ENCODE measurements at places on chromosomes 4 and X. TPM values are rescaled to one million over a fixed set of nuclear protein-coding genes. Genes with fewer than 3 reads are reported as not detected.

DNA sequence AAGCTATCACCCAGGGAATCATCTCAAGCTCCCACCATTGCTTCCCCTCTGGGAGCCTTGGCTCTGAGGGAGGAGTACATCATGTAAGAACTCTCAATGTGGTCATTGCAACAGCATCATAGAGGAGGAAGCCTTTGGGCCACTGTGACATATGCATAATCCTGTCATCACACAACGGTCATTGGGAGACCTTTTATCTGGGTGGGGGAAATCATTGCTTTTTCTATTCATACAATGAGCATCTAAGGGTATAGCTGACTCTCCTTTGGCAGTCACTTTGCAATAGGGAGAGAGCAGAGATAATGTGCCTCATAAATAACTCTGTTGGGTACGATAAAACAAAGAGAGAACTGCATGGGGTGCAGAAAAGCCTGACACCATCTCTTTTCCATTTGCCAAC, 155.2 kb upstream of the KCNIP4 start:
- H3K27ac ChIP-seq: no peak overlapping the region
- no peak for DNase-seq
- no peaks in the 10 kb centered on the region for H3K36me3 ChIP-seq
- no peaks in the 10 kb centered on the region for H3K4me1 ChIP-seq
- no peaks in the 10 kb centered on the region for H3K27me3 ChIP-seq
- no peak overlapping the region for H3K4me3 ChIP-seq

- H3K4me3 ChIP-seq: peak overlapping the region; percentile 83
- H3K27ac ChIP-seq: no peak overlapping the region
- H3K4me1 ChIP-seq: peaks cover 3% of the 10 kb centered on the region
Observed at GRCh38 chrX:108437349-108438109, 693 bp downstream of the COL4A6 start.

DNA sequence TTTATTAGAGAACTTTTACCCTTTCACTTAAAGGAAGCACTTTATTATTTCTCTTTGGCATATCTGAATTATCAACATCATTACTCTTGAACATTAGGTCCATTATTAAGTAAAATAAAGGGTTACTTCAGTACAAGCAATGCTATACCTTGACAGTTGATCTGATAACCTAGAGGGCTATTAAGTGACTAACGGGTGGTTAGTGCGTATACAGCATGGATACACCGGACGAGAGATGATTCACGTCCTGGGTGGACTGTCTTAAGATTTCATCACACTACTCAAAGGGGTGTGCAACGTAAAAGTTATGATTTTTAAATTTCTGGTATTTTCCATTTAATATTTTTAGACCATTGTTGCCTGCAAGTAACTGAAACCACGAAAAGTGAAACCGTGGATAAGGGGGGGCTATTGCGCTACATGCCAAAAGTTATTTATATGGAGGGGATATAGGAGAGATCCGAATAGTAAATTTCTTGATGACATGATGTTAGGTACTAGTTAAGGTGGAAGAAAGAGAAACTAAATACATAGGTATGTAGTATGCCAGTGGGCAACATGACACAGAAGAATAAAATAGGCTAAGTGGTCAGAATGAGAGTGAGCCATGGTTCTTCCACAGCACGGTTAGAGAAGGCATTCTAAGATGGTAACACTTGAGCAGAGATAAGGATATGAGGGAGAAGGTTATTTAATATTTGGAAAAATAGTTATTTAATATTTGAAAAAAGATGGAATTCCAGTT, 230.8 kb upstream of the ANKRD50 start:
- H3K27me3 ChIP-seq: no peaks in the 10 kb centered on the region
- H3K4me1 ChIP-seq: no peaks in the 10 kb centered on the region
- H3K27ac ChIP-seq: no peak overlapping the region
- H3K4me3 ChIP-seq: no peak overlapping the region
- no peaks in the 10 kb centered on the region for H3K36me3 ChIP-seq

GRCh38 chrX:119488749-119489148, 20.5 kb downstream of the SLC25A5 start:
- no peak overlapping the region for H3K27ac ChIP-seq
- no peaks in the 10 kb centered on the region for H3K4me1 ChIP-seq
- peaks cover 6% of the 10 kb centered on the region for H3K36me3 ChIP-seq
- no peak for DNase-seq
- H3K27me3 ChIP-seq: no peaks in the 10 kb centered on the region

DNA sequence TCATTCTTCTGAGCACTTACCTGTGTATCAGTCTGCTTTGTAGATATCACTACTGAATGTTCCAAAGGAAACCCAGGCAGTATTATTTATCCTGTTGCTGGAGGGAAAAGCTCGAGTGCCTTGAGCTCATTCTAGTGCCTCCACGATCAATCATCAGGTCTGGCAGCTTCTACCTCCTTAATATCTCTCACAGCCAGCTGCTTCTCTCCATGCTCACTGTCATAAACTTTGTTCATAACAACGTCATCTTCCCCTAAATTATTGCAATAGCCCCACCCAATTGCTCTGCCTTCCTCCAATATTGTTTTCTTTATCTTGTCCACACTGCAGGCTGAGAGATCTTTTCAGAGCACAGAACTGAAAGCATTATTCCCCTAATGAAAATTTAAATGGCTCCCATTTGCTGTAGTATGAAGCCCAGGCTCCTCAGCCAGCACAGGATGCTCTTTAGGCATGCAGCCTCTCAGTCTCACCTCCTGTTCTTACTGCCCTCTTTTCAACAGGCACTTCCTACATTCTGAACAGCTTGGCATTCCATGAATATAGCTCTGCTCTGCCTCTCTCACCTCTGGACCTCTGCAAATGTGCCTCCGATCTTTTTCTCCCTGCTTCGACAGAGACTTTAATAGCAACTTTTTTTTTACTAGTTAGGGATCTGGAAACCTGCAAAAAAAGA, 504.2 kb upstream of the IGFBP7 start:
- H3K4me1 ChIP-seq: no peaks in the 10 kb centered on the region
- no peaks in the 10 kb centered on the region for H3K36me3 ChIP-seq
- no peaks in the 10 kb centered on the region for H3K27me3 ChIP-seq

GRCh38 chrX:78754917-78755316, 7.4 kb downstream of the LPAR4 start:
- H3K4me1 ChIP-seq: no peaks in the 10 kb centered on the region
- no peak overlapping the region for H3K27ac ChIP-seq
- H3K27me3 ChIP-seq: no peaks in the 10 kb centered on the region
- H3K4me3 ChIP-seq: no peak overlapping the region

DNA sequence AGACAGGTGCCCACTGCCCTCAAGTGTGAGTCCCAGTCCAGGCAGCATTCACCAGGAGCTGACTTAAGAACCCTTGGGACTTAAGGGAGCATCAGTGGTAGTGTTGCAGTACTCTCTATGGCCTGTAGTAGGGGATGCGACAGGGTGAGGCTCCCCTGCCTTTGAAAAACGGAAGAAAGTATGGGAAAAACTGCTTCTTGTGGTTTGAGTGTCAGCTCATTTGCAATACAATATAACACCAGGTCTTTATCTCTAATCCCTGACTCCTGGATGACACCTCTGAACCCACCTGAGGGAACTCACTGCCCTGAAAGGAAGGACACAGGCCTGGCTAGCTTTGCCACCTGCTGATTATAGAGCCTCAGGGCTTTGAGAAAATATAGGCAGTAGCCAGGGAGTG, 176.0 kb downstream of the SMARCA1 start:
- no peak overlapping the region for H3K4me3 ChIP-seq
- H3K27ac ChIP-seq: no peak overlapping the region
- peak; percentile 60 for DNase-seq
- peaks cover 17% of the 10 kb centered on the region for H3K27me3 ChIP-seq

- H3K4me3 ChIP-seq: no peak overlapping the region
- H3K36me3 ChIP-seq: no peaks in the 10 kb centered on the region
- DNase-seq: no peak
- H3K27me3 ChIP-seq: no peaks in the 10 kb centered on the region
Observed at GRCh38 chr4:152072001-152072485, 311.2 kb upstream of the GATB start.

DNA sequence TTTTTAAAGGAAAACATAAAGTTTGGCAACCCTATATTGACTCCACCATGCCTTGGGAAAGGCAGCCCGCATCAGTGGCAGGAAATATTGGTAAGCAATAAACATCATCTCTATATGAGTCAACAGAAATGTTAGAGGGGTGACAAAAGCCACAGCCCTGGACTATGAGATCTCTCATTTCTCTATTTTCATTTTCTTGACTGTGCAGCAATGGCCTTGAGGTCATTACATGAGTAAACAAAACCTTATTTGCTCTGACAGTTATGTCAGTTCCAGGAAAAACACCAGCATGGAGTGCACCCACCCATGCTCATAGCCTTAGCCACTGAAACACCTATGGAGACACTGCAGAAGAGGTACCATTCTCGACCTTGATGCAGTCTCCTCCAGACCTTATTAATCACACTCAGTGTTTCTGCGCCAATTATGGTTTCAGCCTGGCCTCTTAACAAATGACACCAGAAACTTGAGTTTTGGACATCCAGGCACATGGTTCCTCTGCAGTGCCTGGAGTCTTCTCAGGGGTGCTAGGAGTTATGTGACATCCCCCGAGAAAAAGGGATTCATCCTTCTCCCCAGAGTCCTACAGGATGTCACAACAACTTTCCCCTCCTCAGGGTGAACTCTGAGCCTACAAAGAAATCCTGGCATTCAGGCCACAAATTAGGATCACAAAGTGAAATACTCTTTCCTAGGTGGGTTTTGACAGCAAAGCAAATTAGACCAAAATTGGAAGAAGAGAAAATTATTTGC, 16.0 kb upstream of the HPGD start:
- no peak for DNase-seq
- no peaks in the 10 kb centered on the region for H3K36me3 ChIP-seq

The UGT2B11 gene
- total RNA-seq: not detected

DNA sequence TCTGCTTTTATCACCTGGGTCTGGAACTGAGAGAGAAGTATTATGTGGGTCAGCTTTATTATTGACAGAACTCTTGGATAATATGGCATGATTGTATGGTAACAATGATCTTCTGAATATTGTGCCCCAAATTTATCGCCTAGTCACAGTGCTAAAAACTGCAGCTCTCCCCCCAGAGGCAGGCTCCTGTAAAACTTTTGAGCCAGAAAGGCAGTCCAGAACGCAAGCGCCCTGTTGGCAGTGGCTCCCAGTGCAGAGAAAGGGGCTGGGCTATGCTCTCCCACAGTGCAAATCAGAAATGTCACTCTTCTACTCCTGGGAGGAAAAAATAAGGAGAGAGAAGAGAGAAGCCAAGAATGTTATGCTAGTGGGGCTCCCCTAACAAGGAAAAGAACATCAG, 50.5 kb downstream of the HELT start:
- no peak overlapping the region for H3K27ac ChIP-seq
- H3K4me3 ChIP-seq: no peak overlapping the region
- H3K4me1 ChIP-seq: no peaks in the 10 kb centered on the region
- DNase-seq: peak; percentile 62

GRCh38 chr4:182642831-182643230, 274.4 kb downstream of the DCTD start:
- H3K4me3 ChIP-seq: no peak overlapping the region
- no peaks in the 10 kb centered on the region for H3K4me1 ChIP-seq
- no peak overlapping the region for H3K27ac ChIP-seq
- DNase-seq: no peak
- H3K36me3 ChIP-seq: peaks cover 20% of the 10 kb centered on the region
- no peaks in the 10 kb centered on the region for H3K27me3 ChIP-seq

The CDX4 gene
- 5.2 TPM for total RNA-seq

GRCh38 chr4:3276986-3277385, 15.8 kb upstream of the RGS12 start:
- H3K27ac ChIP-seq: no peak overlapping the region
- H3K4me3 ChIP-seq: no peak overlapping the region
- no peaks in the 10 kb centered on the region for H3K27me3 ChIP-seq
- DNase-seq: peak; percentile 28
- H3K4me1 ChIP-seq: no peaks in the 10 kb centered on the region
- peaks cover 2% of the 10 kb centered on the region for H3K36me3 ChIP-seq

DNA sequence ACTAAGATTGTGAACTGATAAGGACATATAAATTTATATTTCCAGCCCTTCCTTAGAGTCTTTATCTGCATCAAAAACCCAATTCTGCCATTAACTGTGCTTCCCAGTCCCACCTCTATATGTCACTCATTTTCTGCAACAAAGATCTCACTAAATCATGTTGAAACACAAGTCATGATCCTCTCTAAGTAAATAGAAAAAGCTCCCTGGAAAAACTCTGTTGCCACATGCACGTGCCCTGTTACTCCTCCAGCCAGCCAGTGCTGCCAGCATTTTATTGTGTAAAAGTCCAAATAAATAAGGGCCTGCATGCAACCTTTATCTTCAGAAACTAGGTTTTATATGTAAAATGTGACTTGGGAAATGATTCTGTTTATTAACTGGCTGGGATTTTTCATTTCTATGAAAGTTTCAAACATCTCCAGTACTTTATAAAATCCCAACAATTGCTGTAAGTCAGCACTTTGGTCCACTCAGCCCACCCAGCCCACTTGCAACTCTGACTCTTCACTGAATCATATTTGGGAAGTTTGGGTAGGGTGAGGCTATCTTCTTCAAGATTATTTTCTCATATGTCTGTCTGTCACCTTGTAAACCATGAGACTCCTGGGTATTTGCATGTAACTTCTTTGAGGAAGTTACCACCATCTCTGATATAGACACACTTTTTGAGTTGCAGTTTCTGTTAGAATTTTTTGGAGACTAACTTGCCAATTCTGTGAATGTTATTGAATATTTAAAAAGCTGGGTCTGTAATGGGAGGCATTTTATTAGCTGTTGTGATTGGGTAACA, 40.0 kb upstream of the SMARCA5 start:
- DNase-seq: no peak
- no peaks in the 10 kb centered on the region for H3K27me3 ChIP-seq
- H3K4me3 ChIP-seq: no peak overlapping the region
- no peaks in the 10 kb centered on the region for H3K4me1 ChIP-seq

The PGAM4 gene
- total RNA-seq: 0.52 TPM

GRCh38 chr4:55485821-55486220, 60.9 kb downstream of the CLOCK start:
- H3K27ac ChIP-seq: no peak overlapping the region
- no peaks in the 10 kb centered on the region for H3K27me3 ChIP-seq
- DNase-seq: no peak
- H3K4me3 ChIP-seq: no peak overlapping the region
- no peaks in the 10 kb centered on the region for H3K4me1 ChIP-seq
- peaks cover 7% of the 10 kb centered on the region for H3K36me3 ChIP-seq

GRCh38 chr4:132502096-132502552, 647.0 kb upstream of the PCDH10 start:
- no peaks in the 10 kb centered on the region for H3K4me1 ChIP-seq
- H3K4me3 ChIP-seq: no peak overlapping the region
- H3K36me3 ChIP-seq: no peaks in the 10 kb centered on the region
- DNase-seq: no peak
- H3K27ac ChIP-seq: no peak overlapping the region

DNA sequence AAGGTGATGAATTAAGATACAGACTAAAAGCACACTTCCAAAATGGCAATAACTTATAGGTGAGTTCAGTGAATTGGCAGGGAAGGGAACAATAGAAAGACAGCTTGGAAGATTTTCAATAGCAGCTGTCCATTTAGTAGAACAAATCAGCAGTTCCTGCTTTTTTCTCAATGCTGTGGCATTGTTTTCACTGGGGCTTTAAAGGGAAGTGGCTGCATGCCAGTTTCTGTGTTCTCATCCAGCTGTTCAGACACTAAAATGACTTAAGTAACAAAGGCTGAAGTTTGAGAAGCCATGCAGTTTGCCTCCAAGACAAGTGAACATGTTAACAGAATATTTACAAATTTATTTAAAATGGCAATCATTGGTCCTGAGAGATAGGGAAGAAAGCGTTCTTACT, 291.9 kb downstream of the FAM47A start:
- no peaks in the 10 kb centered on the region for H3K36me3 ChIP-seq
- H3K27ac ChIP-seq: no peak overlapping the region
- no peaks in the 10 kb centered on the region for H3K4me1 ChIP-seq
- H3K27me3 ChIP-seq: no peaks in the 10 kb centered on the region
- no peak overlapping the region for H3K4me3 ChIP-seq

Data from H9 (cell line).